ENCODE measurements at places on chromosomes 12 and 14.
A peak's percentile ranks its signal among the peaks of the same experiment; 100 is the strongest.

DNA sequence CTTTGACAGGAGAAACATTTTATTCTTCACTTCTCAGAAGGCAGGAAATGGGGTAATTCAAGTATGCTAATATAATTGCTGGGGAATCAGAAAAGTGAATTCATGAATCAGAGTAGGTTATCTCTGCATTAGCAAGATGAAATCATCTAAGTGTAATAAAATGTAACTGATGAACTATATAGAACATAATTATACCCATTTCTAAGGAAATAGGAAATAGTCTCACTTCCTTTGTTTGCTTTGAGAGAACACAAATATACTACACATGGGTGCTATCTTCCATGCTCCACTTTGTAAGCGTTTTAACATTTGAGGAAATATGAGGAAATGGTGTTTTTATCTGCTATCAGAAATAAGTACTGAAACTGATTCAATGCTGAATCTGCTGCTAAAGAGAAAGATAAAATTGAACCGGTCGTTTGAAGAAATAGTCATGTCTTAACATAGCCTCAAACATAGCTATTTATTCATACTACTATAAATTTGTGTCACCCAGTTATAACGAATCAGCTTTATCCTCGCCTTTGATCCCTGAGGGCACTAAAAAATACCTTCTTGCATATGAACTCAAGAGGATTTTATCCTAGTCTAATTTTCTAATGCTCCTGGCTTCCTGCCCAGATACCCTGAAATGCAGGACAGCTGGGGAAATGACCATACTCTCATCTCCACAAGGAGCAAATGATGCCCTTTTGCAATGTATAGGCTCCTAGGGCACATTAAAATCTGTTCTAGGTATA, 696.0 kb downstream of the C12orf50 start:
- DNase-seq = no peak

DNA sequence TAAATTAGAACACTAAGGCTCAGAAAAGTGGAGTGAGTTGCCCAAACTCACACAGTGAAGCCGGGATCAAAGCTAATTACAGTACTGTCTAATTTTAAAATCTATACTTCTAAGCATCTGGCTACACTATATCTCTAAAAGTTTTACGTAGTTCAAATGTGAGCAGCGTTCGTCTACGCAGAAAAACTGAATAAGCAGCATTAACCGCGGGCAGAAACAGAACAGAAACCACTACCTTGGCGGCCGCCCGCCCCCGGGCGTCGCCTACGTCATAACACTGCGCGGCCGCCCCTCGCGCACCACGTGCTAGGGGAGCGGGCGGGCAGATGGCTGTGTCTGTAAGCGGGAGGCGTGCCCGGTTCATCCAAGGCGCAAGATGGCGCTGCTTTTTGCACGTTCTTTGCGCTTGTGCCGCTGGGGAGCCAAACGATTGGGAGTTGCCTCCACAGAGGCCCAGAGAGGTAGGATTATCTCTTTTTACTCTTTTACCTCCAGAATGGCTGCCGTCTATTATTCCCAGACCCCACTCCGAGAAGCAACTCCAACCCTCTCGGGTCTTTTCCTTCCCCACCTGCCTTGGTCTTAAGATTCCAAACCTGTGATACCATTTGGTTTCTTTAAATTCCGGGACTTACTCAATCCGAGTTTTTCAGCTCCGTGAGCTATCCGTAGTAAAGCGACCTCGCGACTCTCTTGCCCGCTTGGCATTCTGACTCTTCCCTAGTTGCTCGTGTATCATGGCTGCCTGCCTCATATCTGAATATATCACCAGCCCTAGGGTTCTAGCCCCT, at the start of gene SPRYD4:
TSS of gene SPRYD4 (plus strand) at position 363 of the 791 bp plus-strand sequence. CDS start at position 377, 14 bp downstream.
- DNase-seq = peak; percentile 96

- DNase-seq = peak; percentile 36
Observed at GRCh38 chr12:52380271-52380694, 5.2 kb downstream of the KRT84 start.

- DNase-seq = no peak
Observed at GRCh38 chr14:32559590-32559989, 230.5 kb downstream of the AKAP6 start.

- DNase-seq = no peak
Observed at GRCh38 chr12:67876305-67876915, 112.8 kb upstream of the IFNG-AS1 start.

- DNase-seq = peak; percentile 51
Observed at GRCh38 chr14:102817942-102818940, 41.0 kb downstream of the TRAF3 start.

DNA sequence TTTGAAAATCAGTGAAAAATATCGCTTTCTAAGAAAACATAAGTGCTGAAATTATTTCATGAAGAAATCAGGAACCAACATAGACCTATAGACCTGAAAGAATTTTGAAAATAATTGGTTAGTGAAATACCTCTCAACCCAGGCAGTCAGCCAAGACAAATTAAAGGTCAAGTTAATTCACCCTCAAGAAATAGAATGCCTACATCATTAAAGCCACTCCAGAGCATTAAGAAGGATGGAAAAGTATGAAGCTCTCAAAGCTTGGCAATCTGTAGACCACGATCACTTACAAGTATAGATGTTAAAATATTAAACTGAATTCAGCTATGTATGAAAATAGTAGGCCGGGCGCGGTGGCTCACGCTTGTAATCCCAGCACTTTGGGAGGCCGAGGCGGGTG, 48.3 kb downstream of the SFSWAP start:
- no peak for DNase-seq

DNA sequence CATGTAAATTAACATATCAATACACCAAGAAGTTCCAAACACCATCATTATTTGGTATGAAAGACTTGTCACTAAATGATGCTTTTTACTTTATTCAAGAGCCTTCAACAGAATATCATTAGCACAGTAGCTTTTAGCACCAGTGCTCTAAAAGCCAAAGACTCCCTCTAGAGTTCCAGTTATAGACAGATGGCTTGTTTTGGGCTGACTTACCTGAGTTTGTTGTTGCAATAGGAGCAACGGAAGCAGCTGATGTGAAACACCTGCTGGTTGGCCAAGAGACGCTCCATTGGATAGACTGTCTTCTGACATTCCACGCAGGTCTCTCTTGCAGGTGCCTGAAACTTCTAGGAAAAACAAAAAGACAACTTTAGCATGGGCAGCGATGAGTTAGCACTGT, 14.5 kb upstream of the CERS5 start:
- no peak for DNase-seq

DNA sequence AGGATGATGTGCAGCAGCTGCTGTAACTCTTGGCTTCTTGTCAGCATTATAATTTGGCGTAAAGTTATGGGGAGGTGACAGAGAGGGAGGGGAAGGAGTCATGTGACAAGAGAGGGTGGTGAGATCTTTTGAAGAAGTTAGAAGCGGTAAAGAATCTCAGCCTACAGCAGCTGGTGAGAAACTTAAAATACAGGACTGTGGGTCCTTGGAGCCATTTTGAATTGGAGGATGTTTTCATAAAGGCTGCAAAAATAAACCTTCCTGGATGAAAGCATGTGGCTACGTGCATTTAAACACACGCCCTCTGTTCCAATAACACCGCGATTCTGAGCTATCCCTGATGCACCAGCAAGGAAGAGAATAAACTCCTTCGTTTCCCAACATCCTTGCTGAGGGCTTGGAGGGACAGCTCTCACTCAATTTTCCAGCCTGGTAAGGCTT, 133.7 kb downstream of the TMEM30B start:
- no peak for DNase-seq

- DNase-seq = peak; percentile 56
Observed at GRCh38 chr12:3728686-3729085, 24.2 kb downstream of the CRACR2A start.

GRCh38 chr14:106670011-106670410, 1143.6 kb downstream of the TMEM121 start:
- no peak for DNase-seq

- DNase-seq = peak; percentile 44
Observed at GRCh38 chr12:132711080-132711843, 620 bp downstream of the PGAM5 start.

- DNase-seq = no peak
Observed at GRCh38 chr14:73800970-73801515, 50.6 kb upstream of the PTGR2 start.

DNA sequence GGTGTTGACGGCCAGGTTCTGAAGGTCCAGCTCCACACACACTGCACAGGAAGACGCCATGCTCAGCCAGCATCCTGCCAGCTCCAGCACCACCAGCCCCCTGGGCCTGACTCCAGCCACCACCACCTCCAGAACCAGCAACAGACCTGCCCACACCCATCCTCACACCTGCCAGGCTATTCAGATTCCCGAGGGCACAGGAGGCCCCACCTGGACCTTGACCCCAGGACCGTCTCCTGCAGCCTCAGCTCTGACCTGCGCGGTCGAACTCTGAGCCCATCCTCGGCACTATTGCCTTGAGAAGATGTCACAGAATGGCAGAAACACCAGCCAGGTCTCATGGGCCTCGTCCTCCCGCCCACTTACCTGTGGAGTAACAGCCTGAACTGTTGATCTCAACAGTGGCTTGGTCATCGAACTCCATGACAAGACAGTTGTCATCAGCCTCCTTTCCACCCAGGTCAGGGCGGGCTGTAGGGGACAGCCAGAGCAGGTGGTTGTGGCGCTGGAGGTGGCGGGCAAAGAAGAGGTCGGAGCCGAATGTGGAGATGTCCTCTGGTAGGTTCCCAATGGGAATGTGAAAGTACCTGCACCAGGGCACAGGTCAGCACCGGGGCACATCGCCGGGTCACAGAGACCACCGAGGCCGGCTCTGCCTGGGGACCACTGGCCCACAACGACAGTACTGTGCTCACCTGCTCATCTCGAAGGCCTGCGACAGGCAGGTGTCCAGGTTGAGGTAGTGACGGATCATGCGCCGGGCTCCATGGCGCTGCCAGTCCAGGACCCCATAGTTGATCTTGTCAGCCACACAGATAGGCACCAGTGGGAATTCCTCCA, 23.5 kb downstream of the P2RX2 start:
- DNase-seq = no peak

DNA sequence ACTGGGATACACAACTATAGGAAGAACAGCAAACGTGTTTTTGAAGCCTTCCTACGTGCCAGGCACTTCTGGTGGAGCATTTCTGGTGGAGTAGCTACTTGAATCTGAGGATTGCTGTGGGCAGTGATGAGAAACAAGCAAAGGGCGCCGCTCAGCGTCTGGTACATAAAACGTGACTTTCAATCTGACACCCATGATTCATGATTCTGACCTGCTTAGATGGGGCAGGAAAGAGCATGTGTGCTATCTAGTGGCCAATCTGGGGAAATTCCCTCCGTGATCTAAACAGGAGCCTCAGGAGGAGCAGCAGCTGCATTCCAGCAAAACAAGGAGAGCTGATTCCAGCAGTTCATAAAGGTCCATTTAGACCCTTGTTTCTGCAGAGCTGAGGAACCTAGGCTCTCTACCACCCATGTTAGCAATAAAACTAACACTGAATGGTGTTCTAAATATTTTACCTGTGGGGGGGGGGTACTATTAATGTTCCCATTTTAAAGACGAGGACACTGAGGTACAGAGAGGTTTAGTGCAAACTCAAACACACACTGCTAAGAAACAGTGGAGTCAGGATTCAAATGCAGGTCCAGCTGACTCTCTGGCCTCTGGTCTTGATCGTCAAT, 37.8 kb downstream of the PAH start:
- peak; percentile 47 for DNase-seq

DNA sequence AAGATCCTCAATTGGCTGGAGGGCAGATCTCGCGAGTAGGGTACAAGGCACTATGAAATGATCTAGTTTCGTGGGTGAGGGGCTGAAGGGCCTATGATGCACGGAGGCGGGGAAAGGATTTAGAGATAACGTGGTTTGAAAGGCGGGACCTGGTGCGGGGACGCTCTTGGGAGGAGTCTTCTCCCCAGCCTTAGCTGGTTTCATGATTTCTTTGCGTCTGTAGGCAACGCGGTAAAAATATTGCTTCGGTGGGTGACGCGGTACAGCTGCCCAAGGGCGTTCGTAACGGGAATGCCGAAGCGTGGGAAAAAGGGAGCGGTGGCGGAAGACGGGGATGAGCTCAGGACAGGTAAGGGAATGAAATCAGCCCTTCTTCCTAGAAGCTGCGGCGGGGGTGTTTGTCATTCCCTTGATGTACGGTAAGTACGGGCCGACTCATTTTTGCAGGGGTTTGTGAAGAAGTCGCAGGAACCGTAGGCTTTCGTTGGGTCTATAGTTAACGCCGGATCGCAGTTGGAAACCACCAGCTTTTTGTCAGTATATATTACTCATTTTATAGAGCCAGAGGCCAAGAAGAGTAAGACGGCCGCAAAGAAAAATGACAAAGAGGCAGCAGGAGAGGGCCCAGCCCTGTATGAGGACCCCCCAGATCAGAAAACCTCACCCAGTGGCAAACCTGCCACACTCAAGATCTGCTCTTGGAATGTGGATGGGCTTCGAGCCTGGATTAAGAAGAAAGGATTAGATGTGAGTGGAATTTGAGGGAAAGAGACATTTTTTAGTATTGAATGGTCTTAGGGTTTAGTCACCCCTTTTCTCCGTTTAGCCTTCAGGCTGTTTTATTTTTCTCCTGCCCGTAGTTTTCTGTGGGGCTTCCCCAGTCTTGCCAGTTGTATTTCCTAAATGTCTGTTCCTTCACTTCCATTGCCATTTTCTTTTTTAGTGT, 602 bp downstream of the APEX1 start:
- peak; percentile 70 for DNase-seq

Data from activated CD4-positive, alpha-beta memory T cell treated with anti-CD3 and anti-CD28 coated beads for 36 hours (primary cell).